ENCODE measurements at places on chromosomes 5 and 9.

DNA sequence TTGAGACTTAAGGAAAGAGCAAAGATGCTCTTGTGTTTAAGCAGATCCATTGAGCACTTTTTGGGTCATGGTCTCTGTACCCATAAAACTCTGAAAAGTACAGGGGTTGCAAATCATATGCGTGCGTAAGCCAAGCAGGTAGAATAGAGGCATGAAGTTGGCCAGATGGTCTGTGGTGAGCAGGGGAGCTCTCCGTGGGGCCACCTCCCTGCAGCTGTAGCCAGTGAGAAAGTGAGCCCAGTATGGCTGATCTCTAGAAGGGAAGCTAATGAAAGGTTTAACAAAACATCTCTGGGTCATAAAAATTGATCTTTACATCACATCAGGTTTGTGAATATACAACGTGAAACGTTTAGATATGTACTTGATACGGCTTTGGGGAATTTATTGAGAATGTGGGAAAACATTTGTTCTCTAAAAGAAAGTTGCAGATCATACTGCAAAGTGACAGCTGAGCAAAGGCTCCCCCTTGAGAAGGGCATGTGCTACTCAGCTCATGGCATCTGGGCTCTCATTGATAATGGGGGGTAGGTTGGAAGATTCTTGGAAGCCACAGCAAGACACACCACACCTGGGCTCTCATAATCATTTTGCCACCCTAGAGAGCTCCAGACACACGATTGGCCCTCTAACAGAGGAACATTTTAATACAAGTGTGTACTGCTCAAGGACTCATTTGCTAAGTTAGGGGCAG is 30.6 kb downstream of the SH3GL2 start:
- no peak for DNase-seq

DNA sequence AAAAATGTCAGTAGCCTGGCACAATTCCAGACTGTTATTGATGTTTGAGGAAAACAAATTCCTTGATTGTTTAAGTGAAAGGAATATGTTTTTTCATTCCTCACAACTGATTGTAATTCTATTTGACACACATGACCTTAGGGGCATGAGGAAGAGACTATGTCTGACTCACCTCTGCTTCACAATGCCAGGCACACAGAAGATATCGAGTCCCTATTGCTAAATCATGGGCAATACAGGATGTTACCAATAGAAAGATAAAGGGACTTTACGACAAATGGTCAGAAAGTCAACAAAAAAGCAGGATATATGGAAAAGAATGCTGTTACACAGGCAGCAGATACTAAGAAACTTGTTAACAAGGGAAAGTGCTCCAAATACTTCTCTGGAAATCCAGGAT is 1903.5 kb downstream of the EFNA5 start:
- DNase-seq = no peak

DNA sequence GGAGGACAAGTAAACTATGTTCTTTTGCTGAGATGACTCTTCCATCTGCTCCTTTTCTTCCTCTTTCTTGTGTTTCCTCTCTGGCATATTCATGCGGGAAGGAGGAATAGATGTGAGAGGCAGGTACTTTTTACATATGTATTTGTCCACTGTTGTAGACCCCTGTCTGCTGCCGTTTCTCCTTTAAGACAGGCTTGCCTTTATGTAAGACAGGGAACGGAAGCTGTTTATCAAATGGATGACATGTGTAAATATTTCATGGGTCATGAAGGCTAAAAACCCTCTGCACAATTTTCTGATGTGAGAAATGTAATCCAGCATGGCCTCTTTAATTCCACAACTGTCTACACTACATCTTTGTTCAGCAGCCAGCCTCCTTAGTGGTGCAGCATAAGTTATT is 1525.5 kb upstream of the NUDT12 start:
- no peak for DNase-seq

GRCh38 chr9:21028466-21028865 is 3.0 kb downstream of the HACD4 start:
- DNase-seq = no peak

DNA sequence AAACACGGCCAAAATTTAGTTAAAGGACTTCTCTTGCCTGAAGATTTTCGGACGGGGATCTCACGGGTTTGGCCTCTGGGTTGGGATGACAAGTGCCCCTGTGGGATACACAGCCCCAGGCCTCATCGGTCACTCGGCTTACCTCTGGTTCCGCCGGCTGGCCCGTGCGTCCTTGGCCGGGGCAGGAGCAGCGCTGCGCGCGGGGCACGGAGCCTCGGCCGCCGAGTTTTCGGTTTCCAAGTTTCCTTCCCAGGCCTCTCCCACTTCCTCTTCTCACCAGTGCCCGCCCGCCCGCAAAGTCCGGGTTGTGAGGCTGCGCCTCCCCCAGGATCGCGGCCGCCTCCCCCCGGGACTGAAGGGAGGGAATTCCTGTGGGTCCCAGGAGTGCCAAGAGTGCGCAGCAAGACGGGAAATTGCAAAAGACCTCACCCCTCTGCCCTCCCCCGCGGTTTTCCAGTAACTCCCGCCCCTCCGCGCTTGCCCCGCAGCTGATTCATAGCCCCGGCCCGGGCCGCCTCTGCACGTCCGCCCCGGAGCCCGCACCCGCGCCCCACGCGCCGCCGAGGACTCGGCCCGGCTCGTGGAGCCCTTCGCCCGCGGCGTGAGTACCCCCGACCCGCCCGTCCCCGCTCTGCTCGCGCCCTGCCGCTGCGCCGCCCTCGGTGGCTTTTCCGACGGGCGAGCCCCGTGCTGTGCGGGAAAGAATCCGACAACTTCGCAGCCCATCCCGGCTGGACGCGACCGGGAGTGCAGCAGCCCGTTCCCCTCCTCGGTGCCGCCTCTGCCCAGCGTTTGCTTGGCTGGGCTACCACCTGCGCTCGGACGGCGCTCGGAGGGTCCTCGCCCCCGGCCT is at the start of gene OSMR:
Gene OSMR, plus strand, starts transcription at position 487 of the 853 bp plus-strand sequence. CDS start 23,033 bp downstream, outside the sequence.
- DNase-seq = peak; percentile 30

DNA sequence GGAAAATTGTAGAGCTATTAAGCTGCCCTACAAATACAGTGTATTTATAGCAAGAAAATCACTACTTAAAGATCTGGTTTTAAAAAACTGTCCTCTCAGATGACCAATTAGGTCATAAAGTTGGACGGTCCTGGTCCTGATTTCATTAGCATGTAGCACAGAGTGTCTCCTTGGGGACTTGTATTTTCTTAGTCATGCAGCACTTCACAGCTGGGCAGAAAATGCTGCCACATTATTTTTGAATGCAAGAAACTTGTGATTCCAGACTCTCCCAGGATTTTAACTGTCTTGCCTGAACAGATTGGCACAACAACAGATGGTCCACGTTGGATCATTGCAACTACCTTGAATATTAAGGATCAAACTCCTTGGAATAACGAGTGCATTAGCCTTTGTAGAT is 348.1 kb upstream of the SGCD start:
- DNase-seq = no peak

- no peak for DNase-seq
Measured at GRCh38 chr9:2853517-2853916, 9.6 kb upstream of the PUM3 start.

GRCh38 chr5:180040287-180041214 is 31.0 kb downstream of the RNF130 start:
- DNase-seq = no peak

- DNase-seq = no peak
Measured at GRCh38 chr5:150503977-150504620, 3.8 kb upstream of the NDST1 start.

DNA sequence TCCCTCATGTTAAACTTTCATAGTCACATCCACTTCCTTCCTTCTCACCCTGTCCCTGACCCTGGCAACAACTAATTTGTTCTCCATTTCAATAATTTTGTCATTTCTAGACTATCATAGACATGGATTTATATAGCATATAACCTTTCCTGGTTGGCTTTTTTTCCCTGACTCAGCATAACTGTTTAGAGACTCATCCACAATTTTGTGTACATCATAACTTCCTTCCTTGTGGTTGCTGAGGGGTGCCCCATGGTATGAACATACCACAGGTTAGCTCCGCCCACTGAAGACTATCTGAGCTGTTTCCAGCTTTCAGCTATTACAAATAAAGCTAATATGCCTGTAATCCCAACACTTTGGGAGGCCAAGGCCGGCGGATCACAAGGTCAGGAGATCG is 137.3 kb downstream of the PHF2 start:
- DNase-seq = no peak

GRCh38 chr9:123326662-123327093 is 29.3 kb upstream of the CRB2 start:
- DNase-seq = no peak

- no peak for DNase-seq
Measured at GRCh38 chr9:21154018-21154608, 12.3 kb downstream of the IFNA21 start.

GRCh38 chr5:7845557-7845956 is 5.4 kb downstream of the CFAP90 start:
- DNase-seq = no peak

GRCh38 chr9:129939431-129939830 is 103.6 kb downstream of the FNBP1 start:
- no peak for DNase-seq

DNA sequence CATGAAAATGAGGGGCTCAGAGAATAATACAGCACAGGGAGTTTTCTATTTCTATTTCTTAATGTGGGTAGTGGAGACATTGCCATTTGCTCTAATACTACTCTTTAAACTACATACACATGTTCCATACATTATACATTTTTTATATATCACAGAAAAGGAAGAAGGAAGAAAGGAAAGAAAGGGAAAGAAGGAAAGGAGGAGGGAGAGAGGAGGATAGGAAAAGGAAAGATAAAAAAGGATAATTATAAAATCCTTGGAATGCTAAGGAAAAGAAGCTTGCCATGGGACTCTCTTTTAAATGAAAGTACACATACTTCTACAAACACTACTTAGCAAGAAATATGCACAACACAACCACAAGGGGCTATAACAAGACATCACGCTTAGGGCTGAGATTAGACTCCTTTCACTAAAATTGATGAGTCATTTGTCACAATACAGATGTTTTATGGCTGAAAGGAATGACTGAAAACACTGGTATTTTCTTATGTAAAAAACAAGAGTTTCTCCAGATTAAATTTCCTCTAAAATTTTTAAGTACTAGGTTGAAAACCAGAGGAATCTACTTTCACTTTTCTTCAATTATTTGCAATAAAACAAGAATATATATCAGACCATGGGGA is 219.8 kb downstream of the ARL15 start:
- DNase-seq = no peak

GRCh38 chr5:98755406-98755805 is 18.1 kb upstream of the RGMB start:
- no peak for DNase-seq

GRCh38 chr5:456351-457194 is 13.6 kb downstream of the EXOC3 start:
- DNase-seq = no peak

DNA sequence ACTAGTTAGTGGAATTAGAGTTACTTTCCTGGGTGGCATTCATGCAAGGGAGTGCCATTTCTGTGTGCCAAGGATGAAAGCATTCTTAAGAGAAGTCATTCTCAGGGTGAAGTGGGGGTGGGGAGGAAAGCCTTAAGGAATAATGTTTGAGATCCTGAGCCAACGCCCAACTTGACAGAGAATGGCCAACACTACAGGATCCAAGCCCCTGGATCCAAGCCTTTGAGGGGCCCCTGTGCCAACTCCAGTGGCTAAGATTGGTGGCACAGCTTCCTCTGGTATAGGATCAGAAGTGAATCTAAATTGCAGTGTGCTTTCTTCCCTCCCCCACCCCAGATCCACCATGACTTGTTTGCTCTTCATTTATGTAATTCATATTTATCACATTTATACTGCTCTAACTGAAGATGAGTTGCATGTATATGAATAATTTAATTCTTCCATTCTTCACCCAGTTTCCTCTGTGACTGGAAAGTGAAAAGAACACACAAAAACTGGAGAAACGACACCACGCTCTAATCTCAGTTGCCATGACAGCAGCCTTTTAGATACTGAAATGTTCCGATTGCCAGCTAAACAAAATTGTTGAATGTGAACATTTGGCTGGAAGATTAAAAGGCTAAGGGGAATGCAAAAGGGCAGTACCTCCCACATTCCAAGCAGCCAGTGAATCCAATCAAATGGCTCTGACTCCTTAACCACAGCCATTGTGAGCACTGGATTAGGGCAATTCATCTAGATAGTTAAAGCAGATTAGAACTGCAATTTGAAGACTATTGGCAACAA is 4.5 kb downstream of the ZNF608 start:
- no peak for DNase-seq

- DNase-seq = no peak
Measured at GRCh38 chr5:115377468-115378217, 81.2 kb upstream of the CCDC112 start.

GRCh38 chr5:36355516-36355915 is 53.8 kb upstream of the RANBP3L start:
- no peak for DNase-seq

GRCh38 chr5:123421773-123422172 is 1.4 kb downstream of the CEP120 start:
- no peak for DNase-seq

DNA sequence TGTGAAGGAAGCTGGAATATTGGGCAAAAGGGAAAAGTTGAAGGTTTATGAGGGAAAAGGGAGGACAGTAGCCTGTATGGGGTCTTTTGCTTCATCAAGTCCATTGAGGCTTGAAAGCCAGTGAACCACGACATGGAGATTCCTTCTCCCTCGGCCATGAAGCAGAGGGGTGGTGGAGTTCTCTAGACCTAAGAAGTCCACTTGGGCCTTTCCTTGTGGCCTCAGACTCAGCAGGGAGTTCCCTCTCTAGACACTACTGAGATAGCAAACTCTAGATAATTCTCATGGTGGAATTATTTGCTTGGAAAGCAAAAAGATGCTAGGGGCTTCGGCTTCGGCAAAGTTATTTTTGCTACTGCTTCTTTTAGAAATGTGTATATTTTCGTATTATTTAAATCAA is 78.5 kb downstream of the FOXD1 start:
- no peak for DNase-seq

- DNase-seq = no peak
Measured at GRCh38 chr5:158482125-158482524, 617.6 kb downstream of the EBF1 start.

DNA sequence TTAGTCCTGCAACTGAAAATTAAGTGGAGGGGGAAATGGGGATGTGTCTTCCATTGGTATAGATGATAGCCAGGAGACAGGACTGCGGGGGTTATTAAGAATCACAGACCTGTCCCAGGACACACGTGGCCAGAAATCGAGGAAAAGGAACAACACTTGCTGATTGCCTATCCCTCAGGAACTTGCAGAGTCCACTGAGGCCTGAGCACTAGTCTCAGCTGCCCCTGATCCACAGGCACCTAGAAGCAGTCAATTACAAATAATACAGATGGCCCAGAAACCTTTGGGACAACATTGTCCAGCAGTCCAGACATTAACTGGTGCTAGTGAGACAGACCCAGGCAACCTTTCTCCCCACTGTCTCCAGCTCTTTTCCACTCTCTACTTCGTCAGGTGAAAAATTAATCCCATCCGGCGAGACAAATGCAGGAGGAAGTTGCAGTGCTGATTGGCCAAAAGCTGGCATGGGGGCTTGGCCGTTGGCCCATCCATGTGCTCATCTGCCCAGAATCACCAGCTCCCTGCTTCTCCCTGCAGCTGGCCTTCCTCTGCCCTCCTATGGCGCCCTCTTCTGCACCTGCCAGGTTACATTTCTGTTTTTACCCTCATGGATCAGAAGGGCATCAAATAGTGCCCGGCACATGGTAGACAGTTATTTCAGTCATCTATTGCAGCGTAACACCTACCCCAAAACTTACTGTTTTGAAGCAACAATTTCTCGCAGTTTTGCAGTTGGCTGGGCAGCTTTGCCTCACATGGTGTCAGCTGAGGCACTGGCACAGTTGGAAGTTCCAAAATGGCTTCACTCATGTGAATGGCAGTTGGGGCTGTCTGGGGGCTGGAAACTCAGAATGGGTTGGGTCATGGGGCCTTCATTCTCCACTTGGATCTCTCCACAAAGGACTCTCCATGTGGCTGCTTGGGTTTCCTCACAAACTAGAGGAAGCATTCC is 3.6 kb upstream of the B4GALT1 start:
- DNase-seq = peak; percentile 56

- no peak for DNase-seq
Measured at GRCh38 chr5:178322736-178323540, 90.3 kb upstream of the PHYKPL start.
